ENCODE measurements at places on chromosomes 1 and 21. TPM values are rescaled to one million over a fixed set of nuclear protein-coding genes. Genes with fewer than 3 reads are reported as not detected.

Gene KDF1
- 15.7 TPM for total RNA-seq

Gene GOLT1A
- total RNA-seq, result 26.0 TPM

Gene GBP4
- 13.6 TPM for total RNA-seq

Gene RORC
- total RNA-seq, result 14.5 TPM

Gene RHD
- not detected for total RNA-seq

Gene UBL4B
- total RNA-seq, result not detected

Gene CFHR2
- total RNA-seq, result not detected

Gene DIO1
- total RNA-seq, result not detected

Gene PIK3R3
- 55.8 TPM for total RNA-seq

Gene SHE
- total RNA-seq, result 13.3 TPM

Gene GJA9
- total RNA-seq, result 0.42 TPM

Gene NBPF6
- total RNA-seq, result not detected

All from ureter (tissue), 1 donor.